Inflammatory macrophage treated with lipopolysaccharide for 1 hour (primary cell): ENCODE measurements at places on chromosomes 5 and 9.

- no peak for DNase-seq
These were observed 33.7 kb downstream of the DNAH5 start for GRCh38 chr5:13910637-13911288.

- peak; percentile 61 for DNase-seq
These were observed 153.4 kb upstream of the MPDZ start for GRCh38 chr9:13432904-13433303.

DNA sequence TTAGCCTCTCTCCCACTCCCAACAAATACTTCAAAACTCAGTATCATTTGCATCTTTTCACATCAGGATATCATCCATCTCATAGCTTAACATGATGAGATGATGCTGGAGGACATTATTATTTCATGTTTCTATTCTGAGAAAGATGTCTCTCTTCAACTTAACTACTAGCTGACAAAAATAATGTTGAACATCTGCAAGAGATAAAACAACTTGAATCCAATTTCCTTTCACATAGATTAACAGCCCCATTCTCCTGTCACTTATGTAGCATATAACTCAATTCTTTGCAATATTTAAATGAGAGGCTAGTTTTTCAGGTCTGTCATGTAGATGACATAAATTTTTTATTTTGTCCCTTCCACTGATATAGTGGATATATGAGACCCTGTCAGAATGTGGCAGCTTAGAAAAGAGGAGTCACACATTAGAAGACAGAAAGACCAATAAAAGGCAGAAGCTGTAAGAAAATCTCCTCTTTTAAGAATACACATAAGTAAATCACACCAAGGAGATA is 239.2 kb upstream of the KIF2A start:
- DNase-seq: no peak

DNA sequence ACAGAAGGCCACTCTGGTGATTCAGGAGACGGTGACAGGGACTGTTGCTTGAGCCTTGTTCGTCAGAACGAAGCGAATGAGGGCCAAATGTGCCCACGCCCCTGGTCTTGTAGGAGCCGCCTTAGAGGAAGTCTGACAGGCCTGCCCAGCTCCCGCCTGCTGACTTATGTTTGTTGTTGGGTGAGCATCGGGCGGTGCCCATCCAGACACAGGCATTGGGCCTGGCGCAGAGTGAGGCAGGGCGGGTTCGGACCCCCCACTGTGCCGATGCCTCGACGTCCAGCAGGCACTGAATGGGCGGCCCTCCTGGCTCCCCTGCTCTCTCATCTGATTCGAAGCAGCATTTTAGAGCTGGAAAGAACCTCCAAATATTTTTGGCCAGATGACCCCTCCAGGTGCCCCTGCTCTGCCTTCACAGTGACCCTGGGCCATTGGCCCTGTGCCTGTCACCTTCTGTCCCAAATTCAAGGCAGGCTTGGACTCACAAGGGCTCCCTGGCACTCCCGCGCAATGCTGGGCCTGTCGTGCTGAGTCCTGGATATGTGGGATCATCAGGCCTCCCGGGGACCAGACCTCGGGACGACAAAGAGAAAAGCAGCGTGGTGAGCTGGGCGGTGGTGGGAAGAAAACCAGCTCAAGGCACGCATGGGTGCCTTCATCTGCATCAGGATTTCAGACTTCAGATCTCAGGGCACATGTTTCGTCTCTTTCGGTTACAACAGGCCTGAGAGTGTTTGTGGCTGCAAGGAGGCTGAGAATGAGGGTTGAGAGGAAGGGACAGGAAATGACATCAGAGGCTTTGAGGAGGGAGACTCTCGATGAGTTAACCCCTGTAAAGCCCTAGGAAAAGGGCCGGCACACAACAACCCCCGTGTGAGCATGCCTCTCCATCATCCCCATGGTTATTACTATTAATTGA is 37.1 kb upstream of the OLFM1 start:
- DNase-seq: no peak

DNA sequence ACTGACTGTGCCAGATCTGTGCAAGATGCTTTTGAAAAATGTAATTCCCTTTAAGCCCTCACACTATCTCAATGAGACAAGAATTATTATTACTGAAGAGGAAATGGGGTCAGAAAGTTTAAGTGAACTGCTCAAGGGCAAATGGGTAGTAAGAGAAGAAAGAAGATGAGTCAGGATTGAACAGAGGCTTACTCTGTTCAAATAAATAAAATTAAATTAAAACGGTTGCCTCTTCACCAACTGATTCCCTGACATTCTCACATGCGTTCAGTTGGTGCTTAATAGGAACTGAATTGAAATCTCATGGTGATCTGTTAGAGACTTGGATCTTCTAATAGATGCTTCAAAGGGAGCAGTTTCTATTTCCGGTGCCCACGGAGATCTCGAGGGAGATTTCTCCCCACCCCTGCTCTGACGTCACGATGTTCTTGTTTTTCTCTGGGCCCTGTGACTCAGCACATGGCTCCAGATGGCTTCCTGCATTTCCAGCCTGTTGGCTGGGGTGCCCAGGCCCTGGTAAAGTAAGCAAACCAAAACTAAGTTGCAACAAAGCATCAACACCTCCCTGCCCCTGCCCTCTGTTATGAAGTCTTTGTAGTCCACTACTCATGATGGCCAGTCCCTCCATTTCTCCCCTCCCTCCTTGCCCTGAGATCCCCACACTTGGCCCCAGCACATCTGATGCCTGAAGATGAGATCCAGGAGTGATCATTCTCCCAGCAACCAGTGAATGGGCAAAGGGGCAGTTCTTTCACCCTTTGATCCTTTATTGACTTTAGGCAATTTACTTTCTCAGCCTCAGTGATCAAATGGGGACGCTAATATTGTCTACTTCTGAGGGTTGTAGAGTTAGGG is 106.1 kb upstream of the CPEB4 start:
- peak; percentile 94 for DNase-seq

DNA sequence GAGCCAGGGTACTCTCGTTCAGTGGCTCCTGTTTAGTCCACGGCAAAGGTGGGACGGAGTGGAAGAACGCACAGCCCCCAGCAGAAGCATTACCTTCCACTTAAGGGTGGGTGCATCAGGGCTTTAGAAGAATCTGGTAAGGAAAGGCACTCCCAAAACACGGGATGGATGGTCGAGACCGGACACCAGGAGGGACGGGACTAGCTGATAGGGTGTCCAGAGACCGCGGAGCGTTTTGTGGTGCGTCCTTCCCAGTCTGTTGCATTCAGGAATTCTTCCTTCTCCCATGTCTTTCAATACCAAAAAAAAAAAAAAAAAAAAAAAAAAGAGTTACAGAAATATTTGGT is 545 bp upstream of the CTSV start:
- no peak for DNase-seq

DNA sequence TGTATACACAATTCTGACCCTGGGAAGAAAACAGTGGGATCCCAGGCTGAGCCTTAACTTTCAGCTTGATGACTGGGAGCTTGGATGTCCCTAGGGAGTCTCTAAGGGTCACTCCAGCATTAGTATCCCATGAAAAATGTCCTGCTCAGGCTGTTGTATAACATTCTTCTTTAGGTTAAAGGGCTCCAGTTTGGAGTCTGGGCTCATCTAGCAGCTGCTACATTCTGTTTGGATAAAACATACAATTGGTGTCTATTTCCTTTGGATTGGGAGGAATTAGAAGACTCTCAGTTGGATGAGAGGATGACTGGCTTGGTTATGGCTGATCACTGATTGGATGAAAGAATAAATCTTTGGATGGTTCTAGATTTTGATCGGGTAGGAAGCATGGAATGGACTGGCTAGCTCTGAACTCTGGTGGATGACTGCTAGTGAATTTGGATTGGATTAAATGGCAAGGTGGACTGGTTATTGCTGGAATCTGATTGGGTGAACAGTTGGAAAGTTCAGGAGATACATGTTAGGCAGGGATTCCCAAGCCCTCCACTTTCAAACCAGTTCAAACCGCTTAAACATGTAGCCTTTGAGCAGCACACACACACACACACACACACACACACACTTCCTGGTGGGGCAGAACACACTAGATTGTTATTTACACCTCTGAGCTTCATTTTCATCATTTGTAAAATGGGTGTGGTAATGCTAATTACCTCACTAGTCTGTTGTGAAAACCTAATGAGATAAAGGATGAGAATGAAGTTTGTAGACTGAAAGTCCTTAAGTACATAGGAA is 7.1 kb upstream of the MYOZ3 start:
- no peak for DNase-seq

DNA sequence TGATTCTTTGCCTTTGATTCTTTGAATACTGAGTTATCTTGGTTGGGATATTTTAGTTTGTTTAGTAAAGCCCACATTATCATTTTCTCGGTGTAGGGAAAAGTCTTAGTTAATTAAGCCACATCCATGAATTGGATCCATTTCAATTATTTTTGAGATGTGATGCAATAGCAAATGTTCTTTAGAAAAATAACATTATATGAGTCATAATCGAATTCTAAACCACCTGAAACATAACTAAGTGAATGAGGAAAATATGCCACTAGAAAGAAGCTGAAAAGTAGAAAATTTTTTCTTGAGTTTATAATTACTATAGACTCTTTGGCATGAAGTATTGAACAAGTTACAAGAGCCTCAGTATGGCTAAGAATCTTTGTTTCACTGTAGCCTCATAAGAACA is 17.5 kb upstream of the CCDC192 start:
- DNase-seq: no peak

DNA sequence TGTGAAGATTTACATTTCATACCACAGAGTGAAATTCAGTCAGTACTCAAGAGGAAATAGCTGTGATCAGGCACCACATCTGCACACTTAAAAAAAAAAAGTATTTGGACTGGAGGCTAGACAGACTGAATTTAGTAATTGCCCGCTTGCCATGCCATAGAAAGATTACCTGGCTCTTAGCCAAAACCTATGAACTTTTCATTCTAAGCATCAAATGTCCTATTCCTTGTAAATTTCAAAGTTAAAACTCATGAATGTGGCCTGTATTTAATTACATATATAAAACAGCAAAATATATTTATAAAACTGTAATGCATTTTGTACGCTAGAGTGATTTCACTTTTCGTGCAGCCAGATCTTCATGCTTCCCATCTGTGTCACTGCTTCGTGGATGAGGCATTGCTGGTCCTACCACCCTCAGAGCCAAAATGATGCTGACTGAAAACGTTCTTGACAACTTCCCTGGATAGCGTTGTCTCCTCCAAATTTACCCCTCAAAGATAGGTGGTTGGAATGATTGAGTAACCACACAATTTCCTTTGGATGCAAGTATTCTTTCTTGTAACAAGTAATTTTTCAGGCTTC is 447.9 kb upstream of the SGCD start:
- DNase-seq: no peak

GRCh38 chr5:59864718-59865117 is 28.8 kb downstream of the PDE4D start:
- DNase-seq: no peak

DNA sequence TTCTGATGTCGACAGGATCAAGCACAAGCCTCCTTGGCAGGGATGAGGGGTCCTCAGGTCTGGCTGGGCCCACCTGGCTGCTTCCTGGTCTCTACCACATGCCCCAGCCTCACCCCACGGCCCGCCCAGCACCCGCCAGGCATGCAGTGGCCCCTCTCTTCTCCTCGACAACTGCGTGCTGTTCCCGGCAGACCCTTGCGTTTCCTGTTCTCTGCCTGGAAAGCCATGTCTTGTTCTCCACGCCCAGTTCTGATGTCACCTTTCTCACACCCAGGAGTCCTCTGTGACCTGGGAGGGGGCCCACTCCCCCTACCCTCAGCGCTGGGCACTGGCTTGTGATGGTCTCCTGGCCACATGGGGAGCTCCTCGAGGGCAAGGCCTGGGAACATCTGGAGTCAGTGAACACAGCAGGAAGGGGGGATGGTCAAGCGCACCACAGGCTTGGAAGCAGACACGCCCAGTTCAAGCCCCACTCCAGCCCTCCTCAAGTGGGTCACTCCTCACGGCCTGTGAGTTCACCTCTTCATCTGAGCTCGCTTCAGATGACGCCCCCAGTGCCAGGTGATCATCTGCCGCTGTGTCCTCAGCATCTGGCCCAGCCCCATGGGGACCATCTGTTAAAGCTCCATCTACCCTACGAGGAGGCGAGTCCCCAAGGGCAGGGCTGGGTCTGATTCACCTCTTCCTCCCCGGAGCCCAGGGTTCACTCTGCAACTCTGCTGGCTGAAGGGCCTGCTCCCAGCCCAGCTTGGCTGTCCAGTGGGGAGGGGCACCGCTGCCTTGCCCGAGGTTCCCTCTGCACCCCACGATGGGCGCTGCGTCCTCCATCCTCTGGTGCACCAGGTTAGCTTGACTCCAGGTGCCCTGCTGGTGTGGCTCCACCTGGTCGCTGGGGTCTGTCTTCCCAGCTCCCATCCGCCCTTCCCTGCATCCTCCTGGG is 133.2 kb upstream of the PHYKPL start:
- DNase-seq: no peak

DNA sequence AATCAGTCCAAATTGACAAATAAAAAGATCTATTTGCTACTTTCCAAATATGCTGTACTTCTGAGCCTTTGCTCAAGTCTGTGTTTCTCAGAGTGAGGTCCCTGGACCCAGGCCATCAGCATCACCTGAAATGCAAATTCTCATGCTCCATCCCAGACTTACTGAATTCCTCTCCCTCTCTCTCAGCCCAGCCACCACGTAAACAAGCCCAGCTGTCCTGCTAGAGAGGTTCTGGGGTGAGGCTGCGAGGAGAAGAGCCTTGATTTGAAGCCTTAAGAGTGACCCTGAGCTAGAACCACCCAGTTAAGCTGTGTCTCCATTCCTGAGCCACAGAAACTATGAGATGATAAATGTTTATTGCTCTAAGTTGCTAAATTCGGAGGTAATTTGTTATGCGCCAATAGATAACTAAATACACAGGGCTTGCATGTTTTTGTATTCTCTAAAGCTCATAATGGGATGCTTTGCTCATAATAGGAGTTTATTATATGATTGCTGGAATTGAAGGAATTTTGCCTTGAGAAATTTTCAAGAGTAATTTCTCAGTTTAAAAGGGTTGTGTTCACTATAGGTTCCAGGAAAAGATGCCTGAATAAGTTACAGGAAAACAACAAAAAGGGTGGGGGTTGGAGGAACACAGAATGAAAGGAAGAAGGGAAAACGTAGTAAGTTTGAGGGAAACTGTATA is 98.9 kb upstream of the SPATA31D4 start:
- no peak for DNase-seq

DNA sequence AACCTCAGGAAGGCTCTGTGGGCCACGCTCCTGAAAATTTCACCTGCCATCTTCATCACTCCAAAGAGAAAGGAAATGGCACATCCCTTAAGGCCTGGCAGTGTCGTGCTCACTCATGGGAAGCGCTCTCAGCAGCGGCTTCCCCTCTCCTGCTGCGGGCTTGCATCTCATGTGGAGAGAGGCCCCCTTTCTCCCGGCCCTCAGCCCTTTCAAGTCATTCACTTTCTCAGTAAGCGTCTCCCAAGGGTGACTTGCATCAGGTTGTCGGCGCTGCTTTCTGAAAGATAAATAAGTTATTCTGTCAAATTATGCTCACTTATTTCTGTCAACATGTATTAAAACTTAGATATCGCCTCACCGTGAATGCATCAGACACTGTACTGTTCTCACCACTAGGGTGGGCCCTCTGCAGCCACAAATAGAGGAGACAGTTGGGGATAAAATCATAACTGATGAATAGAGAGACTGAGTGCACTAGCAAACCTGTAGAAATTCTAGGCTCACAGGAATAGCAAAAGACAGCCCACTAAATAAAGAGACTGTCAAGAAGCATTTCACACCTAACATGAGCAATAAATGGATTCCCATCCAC is 174.6 kb downstream of the RFK start:
- DNase-seq: no peak

- no peak for DNase-seq
These were observed 116.0 kb downstream of the KCNN2 start for GRCh38 chr5:114477816-114478334.
